Activated CD8-positive, alpha-beta memory T cell treated with anti-CD3 and anti-CD28 coated beads, Interleukin-2, amount 50 U/mL, for 48 hours (primary cell): ENCODE measurements at places on chromosomes 6 and 20.

DNA sequence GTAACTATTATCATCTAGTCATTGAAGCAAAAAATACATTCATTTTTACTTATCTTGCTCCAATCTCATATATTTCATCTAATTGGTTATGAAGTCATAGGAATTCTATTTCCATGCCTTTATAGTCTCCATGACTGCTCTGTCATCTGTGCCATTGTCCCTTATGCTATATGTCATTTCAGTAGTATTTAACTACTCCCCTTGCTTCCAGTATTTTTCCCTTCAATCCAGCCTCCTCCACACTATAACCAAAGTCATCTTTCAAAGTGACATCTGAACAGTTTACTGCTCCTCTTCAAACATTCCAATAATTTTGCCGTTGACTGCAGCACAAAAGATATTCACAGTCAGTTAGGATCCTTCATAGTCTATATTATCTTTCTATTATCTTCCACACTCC is 216.6 kb upstream of the HS3ST5 start:
- DNase-seq: no peak

GRCh38 chr6:145544514-145544913 is 190.8 kb downstream of the EPM2A start:
- no peak for DNase-seq

DNA sequence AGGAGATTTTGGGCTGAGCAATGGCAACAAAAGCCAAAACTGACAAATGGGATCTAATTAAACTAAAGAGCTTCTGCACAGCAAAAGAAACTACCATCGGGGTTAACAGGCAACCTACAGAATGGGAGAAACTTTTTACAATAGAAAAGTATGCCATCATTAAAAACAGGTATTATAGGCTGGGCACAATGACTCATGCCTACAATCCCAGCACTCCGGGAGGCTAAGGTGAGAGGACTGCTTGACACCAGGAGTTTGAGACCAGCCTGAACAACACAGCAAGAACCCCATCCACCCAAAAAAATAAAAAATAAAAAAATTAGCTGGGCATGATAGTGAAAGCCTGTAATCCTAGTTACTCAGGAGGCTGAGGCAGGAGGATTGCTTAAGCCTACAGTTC is 55.4 kb downstream of the MBOAT1 start:
- no peak for DNase-seq

GRCh38 chr6:166697113-166697512 is 70.1 kb upstream of the RPS6KA2 start:
- DNase-seq: no peak

- peak; percentile 67 for DNase-seq
Measured at GRCh38 chr6:53066077-53066417, 843 bp downstream of the FBXO9 start.

GRCh38 chr6:152748843-152749242 is 1.8 kb upstream of the VIP start:
- DNase-seq: no peak

GRCh38 chr20:35087791-35088190 is 4.8 kb downstream of the TRPC4AP start:
- DNase-seq: no peak

- no peak for DNase-seq
Measured at GRCh38 chr6:111642463-111643158, 36.9 kb upstream of the TRAF3IP2 start.

GRCh38 chr20:57491373-57491772 is 33.6 kb downstream of the CTCFL start:
- no peak for DNase-seq

DNA sequence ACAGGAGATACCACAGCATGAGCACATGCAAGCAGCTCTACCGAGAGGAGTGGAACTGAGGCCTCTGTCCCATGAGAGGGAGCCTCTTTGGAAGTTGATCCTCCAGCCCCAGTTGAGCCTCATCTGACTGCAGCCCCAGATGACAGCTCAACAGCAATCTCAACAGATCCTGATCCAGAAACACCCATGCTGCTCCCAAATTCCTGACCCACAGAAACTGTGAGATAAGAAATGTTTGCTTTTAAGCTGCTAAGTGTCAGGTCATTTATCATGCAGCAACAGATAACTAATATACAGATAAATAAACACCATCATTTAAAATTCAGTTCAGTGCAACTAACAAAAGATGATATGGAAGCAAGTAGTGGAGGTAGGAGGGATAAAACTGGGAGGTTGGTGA is 4.8 kb upstream of the ARFGEF2 start:
- DNase-seq: no peak

DNA sequence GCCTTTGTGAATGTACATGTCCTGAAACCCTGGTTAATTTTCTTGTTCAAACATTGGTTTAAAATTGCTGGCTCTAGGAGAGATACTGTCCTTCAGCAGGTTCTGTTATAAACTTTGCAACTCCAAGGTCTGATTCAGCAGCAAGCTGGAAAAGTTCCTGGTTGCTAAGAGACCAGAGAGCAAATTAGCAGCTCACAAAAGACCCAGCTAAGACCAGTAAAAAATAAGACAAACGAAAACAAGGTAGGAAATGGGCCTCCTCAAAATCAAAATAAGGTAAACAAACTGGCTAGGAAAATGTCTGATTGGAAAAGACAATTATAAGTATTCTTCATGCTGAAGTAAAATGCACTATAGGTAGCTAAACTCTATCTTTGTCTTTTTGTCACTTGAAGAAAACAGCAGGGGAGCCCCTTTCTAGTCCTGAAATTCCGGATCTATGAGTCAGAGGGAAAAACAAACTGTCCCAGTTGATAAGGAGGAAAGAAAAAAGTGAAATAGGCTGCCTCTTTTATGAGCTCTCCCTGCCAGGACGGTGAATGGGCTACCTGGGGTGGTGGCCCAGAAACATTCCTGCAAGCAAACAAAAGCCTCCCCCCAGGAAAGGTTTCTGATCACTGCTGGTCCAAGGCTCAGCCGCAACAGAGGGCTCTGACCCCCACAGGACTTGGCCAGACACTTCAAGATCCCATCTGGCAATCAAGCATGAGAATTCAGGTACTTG is 41.6 kb downstream of the UNC5CL start:
- no peak for DNase-seq

DNA sequence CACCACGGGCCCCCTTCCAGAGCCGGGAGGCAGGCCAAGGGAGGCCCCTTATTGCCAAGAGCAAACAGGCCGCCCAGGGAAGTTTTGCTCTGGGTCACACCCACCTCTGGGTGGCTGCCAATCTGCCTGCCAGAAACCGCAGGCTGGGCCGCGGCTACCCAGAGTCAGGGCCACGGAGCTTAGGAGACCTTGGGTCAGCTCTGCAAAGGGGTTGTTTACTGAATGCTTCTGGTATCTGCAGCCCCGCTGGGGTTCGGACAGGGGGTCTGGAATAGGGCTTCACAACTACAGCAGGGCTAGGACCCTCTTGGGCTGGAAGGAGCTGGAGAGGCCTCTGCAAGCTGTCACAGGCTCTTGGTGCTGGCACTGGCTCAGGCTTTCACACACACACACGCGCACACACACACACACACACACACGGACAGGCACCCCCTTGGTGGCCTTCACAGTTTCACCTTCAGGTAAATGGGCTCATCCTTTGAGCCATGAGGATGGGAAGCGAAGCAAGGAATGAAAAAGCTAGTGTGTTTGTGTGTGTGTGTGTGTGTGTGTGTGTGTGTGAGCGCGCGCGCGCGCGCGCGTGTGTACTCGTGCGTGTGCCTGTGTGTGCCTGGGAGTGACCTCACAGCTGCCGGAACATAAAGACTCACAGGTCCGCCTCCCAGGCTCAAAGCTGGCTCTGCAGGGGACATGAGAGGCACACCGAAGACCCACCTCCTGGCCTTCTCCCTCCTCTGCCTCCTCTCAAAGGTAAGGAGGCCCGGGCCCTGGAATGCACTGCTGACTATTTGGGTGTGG is at the start of gene CCN5:
Gene CCN5 (plus strand): TSS at position 669 of the 798 bp plus-strand sequence. CDS start 22 bp downstream, at position 691.
- DNase-seq: no peak

DNA sequence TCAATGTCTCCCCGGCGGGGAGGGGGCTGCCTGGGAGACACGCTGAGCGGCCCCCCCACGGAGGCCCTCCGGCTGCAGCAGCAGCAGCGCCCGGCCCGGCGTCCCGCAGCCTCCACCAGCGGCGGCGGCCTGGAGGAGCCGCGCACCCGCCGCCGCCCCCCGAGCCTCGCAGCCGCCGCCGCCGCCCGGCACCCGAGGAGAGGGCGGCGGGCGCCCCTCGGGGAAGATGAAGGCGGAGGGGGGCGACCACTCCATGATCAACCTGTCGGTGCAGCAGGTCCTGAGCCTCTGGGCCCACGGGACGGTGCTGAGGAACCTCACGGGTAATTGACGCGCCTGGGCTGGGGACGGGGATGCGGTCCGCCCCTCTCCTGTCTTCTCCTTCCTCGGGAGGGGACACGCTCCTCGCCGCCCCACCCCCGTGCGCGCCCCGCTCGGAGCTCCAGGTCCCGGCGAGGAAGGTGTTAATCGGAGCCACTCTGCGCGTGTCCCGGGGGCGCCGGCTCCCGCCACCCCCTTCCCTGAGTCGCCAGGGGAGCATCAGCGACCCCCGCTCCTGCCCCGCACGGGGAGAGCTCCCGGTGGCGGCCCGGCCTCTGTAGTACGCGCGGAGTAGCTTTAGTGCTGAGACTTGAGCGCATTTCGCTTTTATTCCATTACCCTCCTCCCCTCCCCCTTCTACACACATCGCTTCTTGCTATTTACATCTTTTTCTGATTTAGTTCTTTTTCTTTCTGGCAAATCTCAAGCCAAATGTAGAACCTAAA is 686 bp downstream of the TMEM170B start:
- DNase-seq: peak; percentile 67

- no peak for DNase-seq
Measured at GRCh38 chr20:50020288-50020687, 37.5 kb downstream of the SNAI1 start.

- DNase-seq: no peak
Measured at GRCh38 chr6:36615018-36615761, 21.0 kb downstream of the SRSF3 start.

GRCh38 chr20:42544926-42545325 is 644.8 kb downstream of the PTPRT start:
- no peak for DNase-seq

- no peak for DNase-seq
Measured at GRCh38 chr20:54323227-54323734, 115.4 kb downstream of the PFDN4 start.

DNA sequence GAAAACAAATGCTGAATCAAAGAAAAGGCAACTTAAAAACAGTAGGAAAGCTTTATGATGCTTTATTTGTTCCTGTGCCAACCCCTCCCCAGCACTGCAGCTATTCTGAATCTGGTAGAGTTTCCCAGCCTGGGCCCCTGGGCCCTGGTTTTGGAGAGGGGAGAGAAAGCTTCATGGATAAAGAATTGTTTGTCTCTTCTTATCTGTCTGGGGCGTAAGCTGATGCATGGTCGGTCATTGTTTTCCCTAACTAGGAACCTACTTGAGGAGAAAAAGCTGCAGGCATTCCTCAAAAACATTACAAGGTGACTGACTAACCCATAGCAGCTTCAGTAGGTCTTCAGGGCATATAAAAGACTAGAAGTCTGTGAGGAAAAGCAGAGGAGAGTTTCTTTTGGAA is 758.1 kb upstream of the EPHA7 start:
- DNase-seq: no peak

GRCh38 chr20:35305682-35306556 is 13.7 kb upstream of the FAM83C start:
- peak; percentile 88 for DNase-seq

DNA sequence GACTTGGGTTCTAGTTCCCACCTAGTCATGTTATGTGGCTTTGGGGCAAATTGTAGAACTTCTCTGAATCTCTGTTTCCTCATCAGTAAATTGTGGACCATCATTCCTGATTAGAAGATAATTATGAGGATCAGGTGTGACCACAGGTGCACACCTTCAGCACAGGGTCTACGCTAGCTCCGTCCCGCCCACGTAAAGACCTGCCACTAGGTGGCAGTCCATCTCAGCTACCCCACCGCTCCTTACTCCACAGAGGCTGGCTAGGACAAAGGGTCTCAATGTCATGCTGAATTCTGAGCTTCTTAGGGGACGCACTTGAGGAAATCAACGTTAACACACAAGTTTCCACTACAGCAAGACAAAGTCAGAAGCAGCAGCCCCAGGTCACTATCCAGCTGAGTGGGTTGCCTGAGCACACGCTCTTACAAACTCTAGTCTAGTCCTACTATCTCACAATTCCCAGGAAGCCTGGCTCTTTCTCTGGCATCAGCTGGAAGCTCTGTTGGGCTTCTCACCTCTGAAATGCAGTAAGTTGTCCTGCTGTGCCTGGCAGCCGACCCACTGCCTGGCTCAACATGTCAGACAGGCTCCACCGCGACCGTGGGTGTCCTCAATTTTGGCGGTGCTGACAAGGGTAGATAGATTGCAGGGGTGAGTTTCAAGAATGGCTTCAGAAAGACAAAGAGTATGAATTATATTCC is 2.0 kb upstream of the PLCG1 start:
- peak; percentile 77 for DNase-seq

DNA sequence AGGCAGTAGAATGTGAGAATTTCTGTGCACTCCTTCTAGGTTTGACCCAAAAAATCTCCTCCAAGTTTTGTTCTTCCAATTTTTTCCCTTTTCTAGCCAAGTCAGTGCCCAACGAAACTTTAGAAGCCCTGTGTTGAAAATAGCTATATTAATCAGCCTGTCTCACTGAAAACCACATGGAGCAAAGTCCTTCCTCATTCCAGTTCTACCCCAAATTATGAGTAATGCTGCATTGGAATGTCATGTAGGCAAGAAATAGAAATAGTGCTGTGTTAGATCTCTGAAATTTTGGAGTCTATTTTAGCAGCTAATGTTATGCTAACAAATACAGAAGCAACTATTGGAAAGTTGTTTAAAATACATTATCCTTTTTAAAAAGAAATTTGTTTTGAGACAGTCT is 725.5 kb downstream of the TBC1D32 start:
- DNase-seq: no peak

DNA sequence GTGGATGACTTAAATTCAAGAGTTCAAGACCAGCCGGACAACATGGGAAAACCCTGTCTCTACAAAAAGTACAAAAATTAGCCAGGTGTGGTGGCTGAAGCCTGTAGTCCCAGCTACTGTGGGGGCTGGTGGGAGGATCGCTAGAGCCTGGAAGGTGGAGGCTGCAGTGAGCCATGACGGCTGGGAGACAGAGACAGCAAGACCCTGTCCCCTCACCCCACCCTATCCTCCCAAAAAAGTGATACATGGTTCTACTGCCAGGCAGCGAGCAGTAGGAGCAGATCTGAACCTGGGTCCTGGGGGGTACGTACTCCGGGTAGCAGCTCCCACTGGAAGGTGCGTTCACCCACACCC is 2.2 kb downstream of the PSMA7 start:
- DNase-seq: no peak

DNA sequence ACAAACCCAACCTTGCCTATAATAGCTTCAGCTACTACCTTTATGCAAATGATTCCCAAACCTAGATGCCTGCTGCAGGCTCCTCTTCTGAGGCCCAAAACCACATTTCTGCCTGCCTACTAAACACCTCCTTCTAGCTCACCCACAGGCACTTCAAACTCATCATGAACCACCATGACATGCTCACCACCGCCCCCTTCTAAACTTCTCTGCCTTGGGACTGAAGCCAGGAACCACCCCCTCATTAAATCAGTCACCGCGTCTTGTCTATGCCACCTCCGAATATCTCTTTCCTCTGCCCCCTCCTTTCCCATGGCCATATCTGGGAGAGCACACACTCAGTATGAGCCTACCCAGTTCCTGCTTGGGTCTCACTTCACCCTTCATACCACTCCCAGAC is 101.2 kb downstream of the SNAP25 start:
- no peak for DNase-seq

- DNase-seq: peak; percentile 67
Measured at GRCh38 chr6:143026696-143027449, 33.8 kb upstream of the AIG1 start.

GRCh38 chr6:3417473-3417872 is 39.4 kb downstream of the SLC22A23 start:
- no peak for DNase-seq
